Activated T-helper 1 cell treated with anti-CD3 and anti-CD28 coated beads, Interleukin-2, amount 50 U/mL, for 16 hours (primary cell): ENCODE measurements at places on chromosomes 7 and 10.

- no peak for DNase-seq
These were observed 202.8 kb downstream of the CREB5 start for GRCh38 chr7:28615091-28615490.

DNA sequence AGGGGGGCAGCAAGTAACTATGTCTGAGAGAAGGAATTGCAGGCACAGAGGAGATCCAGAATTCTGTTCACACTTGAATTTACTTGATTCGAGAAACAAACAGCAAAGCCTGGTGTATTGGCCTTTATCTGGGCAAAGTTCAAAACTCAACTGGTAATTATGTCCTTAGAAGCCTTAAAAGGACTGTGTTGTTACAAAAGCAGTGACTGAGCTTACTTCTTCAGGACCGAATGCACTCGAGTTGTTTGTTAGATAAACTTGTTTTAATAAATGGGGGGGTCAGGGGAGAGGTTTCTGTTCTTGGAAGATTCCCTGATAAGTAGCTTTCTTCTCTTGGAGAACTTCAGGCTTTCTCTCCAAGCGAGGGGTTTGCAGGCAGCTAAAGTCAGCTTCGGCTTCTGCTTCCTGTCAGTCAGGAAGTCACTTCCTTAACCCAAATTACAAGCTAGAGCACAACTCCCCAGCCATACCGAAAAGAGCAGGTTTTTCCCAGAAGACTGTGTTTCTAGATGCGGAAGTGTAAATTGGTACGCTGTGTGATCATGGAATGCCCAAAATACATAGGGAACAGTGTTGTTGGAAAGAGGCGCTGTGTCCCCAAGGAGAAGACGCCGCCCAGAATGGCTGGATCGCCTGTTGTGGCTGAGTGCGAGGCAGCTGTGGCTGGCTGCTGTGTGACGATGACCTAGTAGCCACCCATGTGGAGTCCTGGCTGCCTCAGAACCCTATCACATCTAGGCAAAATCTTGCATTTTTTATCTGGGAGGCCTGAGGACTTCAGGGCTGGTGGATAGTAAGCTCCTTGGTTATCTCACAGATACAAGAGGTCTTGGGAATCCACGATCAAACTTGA is 110.4 kb downstream of the TCF7L2 start:
- no peak for DNase-seq

- DNase-seq, result no peak
These were observed 54.2 kb upstream of the TARP start for GRCh38 chr7:38327637-38328036.

- DNase-seq, result no peak
These were observed 56.5 kb downstream of the CTTNBP2 start for GRCh38 chr7:117816727-117817126.

DNA sequence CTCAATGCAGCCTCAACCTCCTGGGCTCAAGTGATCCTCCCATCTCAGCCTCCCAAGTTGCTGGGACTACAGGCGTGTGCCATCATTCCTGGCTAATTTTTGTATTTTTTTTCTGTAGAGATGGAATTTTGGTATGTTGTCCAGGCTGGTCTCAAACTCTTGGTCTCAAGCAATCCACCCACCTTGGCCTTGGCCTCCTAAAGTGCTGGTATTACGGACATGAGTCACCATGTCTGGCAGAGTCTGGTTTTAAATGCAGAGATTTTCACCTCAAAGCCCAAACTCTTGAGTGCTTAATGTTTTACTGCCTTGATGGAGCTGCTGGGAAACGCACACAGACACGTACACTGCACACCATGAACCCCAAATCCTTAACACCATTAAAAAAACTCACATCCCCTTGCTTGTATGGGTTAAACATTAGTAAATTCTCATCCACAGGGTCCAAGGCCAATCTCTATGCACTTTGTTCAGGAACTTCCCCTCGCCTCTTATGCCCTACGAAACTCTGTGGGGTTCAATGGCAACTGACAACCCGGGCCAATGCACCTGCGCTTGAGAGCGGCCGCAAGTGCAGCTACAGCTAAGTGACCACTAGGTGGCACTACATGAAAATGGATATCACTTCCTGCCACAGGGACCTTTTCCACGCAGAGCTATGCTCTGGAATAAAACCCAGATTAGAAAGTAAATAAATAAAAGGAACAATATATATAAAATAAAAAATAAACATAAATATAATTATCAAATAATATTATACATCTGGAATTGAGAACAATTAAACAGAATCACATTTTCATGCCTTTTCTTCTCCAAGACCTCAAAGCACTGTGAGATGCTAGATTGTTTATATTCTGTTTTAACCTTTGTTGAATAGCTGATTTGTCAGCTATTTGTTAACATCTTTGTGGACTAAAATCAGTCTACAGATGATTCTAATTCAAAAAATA is 66.9 kb upstream of the AFAP1L2 start:
- peak; percentile 42 for DNase-seq

DNA sequence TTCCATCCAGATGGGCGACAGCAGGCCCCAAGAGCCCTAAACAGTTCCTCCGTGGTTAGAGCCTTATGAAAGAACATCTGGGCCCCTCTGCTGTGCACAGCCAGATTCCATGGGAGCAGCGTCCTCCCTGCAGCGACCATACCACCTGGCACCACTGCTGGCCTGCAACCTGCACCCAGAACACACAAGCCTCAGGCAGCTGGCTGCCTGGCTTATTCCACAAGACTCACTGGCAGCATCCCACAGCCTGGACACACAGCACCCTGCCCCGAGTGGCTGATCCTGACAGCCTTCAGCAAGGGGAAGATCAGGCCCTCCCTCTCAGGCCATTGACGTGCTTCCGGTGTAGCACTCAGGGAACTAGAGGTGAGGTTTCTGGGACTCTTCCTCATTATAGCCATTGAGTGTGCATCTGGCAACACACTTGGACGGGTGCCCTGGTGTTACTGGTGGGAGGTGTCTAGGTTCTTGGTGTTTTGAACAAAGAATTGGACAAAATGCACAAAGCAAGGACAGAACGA is 33.7 kb upstream of the ERCC6 start:
- DNase-seq, result no peak

GRCh38 chr10:100864036-100864885 is 48.5 kb upstream of the SLF2 start:
- DNase-seq, result no peak

- DNase-seq, result no peak
These were observed 1.8 kb downstream of the TSC22D4 start for GRCh38 chr7:100476903-100477870.

GRCh38 chr7:107946451-107946850 is 55.5 kb downstream of the DLD start:
- no peak for DNase-seq

DNA sequence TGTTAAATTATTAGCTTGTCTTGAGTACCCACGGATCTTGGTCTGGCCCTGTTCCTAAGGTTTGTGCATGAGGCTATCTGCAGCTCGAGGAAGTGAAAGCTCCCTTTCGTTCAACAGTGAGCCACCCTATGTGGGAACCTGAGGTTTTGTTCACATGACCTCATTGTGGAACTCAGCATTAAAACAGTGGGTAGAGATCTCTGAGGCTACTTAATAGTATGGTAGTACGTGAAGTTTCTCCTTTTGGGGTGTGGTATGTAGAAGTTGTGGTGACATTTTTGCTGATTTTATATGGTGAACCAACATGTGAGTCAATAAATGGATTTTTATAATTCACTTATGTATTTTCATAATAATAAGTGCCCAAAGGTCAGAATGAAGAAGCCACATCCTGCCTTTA is 252.7 kb upstream of the FERD3L start:
- DNase-seq, result no peak

DNA sequence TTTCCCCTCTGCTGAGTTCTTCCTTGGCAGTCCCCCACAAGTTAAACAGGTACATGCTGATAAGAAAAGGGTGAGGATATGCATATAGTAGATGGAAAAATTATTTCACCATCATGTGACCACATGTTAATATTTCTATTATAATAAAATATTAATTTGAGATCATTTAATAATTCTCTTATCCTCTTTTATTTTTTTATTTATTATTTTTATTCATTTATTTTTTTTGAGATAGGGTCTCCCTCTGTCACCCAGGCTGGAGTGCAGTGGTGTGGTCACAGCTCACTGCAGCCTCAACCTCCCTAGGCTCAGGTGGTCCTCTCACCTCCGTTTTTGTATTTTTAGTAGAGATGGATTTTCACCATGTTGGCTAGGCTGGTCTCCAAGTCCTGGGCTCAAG is 11.6 kb upstream of the GLI3 start:
- DNase-seq, result no peak

DNA sequence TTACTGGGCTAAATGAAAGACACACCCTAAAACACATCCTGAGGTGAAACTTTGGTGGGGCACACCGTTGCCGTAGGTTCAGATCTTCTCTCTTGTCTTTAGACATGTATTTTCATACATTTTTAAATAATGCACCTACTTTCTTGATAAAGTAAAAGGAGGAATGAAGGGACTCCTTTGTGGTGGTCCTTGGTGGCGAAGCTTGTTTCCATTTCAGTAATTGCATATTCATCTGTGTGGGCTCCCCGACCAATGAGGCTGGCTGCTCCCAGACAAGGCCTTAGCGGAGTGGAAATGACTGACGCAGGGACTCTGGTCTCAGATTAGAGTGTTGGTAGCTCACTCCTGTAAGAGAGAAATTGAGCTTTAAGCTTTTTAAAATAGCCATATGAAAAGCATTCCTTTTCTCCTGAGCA is 815 bp downstream of the CCSER2 start:
- DNase-seq, result peak; percentile 36

DNA sequence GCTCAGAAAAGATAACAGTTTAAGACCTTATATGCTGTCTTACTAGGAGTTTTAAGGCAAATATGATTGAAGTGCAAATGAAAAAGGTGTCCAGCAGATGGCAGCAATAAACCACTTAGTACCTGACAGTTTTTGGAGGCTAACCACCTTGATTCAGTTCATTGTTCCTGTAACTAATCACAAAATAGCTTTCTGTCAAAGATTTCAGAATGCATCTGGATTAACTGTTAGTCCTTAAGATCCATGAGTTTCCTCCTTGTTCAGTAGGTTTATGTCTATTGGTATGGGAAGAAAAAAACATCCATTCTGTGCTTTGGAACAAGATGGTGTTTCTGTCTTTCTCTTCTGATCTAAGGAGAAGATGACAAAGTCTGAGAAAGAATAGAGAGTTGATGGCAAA is 46.6 kb downstream of the CCSER2 start:
- DNase-seq, result no peak

DNA sequence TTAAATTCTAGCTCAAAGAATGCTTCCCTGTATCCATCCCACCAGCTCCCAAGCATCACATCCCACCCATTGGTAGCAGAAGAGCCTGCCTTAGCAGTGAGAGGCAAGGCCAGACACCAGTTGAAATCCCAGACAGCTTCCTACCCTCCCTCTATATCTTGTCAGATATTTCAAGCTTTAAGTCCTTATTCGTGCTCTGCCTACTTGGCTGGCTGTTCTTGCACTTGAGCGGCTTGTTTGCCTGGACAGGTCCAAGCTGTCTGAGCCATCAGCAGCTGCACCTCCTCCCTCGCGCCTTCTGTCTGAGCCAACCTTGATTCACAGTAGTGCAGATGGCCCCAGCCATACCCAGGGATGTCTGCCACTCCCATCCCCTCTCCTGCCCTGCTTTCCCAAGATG is 16.4 kb downstream of the LRRC4 start:
- no peak for DNase-seq

DNA sequence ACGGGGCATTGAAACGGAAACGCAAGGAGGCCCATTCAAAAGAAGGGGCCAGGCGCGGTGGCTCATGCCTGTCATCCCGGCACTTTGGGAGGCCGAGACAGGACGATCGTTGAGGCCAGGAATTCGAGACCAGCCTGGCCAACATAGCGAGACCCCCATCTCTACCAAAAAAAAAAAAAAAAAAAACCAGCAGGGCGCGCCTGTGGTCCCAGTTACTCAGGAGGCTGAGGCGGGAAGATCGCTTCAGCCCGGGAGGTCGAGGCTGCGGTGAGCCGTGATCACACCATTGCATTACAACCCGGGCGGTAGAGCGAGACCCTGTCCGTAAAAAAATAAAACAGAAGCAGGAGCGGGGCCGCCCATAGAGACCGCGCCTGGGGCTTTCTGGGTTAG is 396 bp downstream of the PSMG3 start:
- no peak for DNase-seq

DNA sequence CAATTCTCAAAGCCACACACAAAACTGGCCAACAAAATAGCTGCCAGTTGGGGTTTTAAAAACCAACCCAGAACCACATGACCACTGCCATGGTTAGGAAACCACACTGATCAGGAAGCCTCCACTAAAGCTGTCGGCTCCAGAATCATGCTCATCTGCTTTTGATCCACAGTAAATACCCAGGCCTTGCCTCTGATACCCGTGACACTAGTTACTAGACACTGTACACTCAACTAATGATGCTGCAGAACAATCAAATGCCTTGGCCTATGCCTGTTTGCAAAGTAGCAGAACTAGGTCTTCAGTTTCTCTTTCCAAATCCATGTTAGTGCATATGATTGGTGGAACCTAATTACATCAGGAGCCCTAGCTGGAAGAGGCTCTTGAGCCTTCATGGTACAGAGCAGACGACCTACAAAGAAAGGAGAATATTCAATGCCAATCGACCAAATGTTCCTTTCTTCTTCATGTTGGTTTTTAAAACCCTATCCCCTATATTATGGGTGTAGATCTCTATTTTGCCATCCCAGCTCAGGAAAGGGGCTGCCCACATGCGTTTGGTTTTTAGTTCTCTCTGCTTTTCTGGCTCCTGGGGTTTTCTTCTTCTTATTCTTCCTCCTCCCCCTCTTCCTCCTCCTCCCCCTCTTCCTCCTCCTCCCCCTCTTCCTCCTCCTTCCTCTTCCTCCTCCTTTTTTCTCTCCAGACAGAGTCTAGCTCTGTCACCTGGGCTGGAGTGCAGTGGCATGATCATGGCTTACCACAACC is 76.6 kb downstream of the CNNM2 start:
- DNase-seq, result no peak

GRCh38 chr10:62719061-62719460 is 85.5 kb upstream of the ADO start:
- DNase-seq, result no peak

DNA sequence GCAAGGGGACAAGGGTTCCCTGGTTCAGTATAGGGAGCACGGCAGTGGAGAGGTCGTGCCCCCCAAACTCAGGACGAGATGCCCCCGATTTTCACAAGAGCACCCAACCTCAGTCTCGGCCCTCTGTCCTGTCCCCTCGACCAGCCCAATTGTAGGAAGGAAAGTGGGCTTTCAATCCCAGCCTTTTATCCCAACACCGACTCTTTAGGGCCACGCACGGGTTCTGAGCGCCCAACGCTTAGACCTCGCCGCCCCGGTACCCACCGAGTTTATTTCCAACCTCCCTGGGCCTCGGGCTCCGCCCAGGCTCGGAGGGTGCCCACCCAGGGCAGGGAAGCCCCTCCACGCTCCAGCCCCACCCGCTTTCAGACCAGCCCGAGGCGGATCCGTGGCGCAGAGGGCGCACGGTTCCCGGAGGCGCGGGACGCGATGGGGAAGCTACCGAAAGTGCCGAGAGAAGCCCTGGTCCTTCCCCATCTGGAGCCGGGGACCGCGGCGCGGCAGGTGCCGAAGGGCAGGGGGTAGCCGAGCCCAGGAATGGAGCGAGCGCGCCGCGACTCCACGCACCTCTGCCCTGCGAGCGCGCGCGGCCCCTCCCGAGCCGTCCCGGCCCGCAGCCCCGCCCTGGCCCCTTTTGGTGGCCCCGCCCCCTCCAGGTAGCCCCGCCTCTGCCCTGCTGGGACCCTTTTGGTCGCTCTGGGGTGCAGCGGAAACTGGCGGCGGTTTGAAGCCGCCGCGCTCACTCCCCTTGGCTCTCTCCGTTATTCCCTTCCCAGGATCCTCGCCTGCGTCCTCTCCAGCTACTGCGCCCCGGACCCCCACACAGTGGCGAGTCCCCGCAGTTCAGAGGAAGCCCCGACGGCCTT is 20.4 kb downstream of the GRID2IP start:
- peak; percentile 23 for DNase-seq

GRCh38 chr10:48690791-48691660 is 6.4 kb downstream of the WDFY4 start:
- DNase-seq, result no peak

- DNase-seq, result no peak
These were observed 89.0 kb downstream of the UNCX start for GRCh38 chr7:1321411-1322239.
